ENCODE measurements at places on chromosomes 4 and X.

DNA sequence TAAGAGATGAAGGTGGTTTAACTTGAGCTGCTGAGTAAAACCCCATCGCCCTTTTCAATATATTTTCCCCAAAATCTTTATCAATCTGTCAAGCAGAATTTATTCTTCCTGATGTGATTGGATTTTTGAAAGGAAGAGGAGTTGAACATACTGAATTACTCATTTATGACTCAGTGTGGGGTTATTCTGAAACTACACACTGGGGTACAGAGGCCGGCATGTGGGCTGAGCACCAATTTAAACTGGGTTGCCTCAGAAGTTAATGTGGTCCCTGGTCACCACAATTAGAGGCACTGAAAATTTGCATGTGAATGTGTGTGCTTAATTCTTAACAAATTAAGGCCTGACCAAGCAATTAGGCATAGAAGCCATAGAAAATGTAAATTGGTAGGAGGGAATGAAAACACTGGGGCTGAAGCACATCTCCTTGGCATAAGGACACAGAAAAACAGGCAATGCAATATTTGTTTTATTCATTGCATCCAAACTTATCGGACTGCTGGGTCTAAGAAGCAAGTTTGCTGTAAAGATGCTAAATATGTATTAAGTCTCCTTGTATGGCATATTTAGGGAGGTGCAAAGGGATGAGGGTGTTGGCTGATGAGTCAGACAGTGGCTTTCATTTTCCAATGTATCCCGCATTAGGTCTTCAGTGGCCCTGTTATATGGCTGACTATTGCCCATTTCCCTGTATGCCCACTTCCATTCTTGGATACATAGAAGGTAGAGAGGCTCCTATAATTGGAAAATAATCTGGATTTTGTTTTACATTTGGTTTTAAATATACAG is 170.9 kb downstream of the IL15 start:
- DNase-seq = no peak

DNA sequence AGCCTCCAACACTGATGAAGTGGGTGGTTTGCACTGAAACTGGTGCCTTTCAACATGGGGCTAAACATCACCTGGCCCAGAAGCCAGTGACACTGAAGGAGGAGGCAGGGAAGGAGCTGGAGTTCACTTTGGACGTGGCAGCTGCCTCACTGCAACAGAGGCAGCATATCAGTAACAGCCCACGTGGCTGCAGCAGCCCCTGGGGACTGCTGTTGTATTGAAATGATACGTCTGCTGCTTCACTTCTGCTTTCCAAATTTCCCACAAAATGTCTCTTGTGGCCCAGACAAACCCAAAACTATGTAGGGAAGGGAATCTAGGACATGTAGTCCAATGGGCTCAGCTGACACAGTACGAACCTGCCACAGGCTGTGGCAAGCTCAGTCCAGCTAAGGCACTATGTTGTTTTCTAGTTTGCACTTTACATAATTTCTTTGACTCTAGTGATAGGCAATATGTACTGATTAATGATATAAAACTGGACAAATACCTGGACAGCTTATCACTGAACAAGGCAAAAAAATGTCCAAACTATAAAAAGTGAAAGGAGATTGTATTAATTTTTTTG is 84.7 kb upstream of the RAPGEF2 start:
- DNase-seq = no peak

- DNase-seq = peak; percentile 63
Observed at GRCh38 chrX:153766098-153766817, 2.2 kb downstream of the PLXNB3 start.

- DNase-seq = no peak
Observed at GRCh38 chr4:13670456-13671160, 43.1 kb upstream of the BOD1L1 start.

DNA sequence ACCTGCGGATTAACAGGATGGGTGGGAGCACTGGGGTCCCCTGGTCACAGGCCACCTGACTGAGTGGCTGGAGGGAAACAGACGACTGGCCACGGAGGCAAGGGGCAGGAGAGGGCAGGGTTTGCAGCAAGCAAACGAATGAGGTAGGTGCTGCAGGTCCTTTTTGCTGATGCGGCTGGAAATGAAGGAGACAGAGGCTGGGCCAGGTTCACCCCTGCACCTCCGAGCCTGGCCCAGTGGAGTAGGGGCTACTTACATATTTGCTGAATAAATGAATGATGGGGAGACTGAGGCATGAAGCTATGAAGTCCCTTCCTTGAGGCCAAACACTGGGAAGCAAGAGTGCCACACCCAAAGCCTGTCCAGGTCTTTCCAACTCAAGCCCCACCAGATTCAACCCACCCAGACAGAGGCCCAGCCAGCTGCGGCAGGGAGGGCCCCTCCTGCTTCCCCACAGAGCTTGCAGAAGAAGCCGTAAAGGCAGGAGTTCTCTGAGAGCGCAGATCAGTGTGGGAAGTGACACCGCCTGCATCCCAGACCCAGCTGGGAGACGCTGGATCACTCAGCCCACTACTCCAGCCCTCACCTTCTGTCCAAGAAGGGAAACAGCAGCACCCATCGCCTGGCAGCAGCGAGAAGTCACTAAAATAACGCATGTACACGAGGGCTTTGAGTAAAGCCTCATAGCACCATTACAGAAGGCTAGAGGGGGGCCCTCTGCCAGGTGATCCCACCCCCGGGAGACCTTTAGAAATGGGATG is 36.1 kb upstream of the C4orf50 start:
- DNase-seq = no peak

GRCh38 chr4:110950731-110951130 is 327.9 kb upstream of the PITX2 start:
- DNase-seq = no peak

DNA sequence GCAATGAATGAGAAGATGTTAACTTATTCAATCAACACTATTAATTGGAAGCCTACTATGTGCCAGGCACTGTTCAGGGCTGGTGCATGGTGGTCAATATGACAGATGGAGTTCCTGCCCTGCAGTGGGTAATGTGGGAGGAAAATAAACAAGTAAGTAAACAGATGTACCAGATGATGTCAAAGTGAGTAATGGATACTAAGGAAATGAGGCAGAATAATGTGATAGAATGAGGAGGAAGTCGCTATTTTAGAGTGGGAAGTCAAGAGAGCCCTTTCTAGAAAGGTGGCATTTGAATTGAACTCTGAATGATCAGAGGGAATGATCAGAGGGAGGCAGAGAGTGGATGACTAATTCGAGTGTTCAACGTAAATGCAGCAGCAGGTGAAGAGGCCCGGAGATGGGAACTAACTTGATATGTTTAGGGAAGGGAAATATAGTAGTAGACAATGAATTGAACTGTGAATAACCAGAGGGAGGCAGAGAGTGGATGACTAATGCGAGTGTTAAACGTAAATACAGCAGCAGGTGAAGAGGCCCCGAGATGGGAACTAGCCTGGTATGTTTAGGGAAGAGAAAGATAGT is 48.3 kb downstream of the HMGB3 start:
- DNase-seq = peak; percentile 50

DNA sequence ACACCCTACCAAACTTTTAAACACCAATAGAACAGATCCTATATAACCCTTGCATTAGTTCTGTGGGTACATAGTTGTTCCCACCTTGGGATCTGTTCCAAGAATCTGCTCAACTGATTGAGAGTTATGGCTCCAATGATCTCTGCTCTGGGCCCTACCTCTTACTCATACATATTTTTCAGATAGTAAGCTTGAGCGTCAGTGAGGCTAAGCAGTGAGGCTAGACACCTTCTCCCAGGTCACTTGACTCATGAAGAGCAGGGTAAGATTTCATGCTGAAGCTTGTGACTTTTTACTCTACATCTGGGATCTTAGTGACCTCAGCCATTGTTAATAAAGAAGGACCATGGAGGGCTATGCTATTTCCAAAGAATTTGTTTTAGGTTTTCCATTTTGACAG is 23.1 kb upstream of the TNIP3 start:
- DNase-seq = no peak

DNA sequence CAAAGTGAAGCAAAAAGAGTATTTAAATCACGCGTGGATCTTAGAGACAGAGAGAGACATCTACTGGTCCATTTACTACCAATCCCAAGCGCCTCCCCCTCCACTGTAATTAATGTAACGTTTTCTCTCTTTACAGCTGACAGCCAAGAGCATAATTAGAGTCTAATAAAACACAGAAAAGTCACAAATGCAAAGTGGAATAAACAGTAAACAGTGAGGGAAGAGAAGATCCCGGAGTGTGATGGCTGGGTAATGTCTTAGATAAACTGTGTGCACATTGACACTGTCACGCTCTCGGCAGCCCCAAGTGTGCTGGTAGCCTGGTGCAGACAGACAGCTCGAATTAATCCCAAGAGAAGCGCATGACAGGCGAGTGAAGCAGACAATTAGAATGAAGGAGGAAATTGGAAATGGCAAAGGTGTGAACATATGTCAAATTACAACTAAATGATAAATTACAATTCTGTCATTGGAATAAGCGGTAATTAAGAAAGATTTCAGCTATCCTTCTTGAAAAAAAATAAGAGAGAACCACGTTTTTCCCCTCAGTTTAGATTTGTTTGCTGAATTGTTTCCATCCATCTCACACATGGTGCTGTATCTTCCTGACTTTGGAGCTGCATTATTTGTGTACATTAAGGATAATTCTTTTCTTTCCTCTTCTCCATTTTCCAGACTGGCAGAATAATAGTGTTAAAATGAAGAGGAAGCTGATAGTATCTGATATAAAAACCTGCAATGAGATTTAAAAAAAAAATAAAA is 100.1 kb downstream of the CXXC4 start:
- DNase-seq = peak; percentile 43

- no peak for DNase-seq
Observed at GRCh38 chr4:144817081-144817480, 171.1 kb downstream of the HHIP start.

DNA sequence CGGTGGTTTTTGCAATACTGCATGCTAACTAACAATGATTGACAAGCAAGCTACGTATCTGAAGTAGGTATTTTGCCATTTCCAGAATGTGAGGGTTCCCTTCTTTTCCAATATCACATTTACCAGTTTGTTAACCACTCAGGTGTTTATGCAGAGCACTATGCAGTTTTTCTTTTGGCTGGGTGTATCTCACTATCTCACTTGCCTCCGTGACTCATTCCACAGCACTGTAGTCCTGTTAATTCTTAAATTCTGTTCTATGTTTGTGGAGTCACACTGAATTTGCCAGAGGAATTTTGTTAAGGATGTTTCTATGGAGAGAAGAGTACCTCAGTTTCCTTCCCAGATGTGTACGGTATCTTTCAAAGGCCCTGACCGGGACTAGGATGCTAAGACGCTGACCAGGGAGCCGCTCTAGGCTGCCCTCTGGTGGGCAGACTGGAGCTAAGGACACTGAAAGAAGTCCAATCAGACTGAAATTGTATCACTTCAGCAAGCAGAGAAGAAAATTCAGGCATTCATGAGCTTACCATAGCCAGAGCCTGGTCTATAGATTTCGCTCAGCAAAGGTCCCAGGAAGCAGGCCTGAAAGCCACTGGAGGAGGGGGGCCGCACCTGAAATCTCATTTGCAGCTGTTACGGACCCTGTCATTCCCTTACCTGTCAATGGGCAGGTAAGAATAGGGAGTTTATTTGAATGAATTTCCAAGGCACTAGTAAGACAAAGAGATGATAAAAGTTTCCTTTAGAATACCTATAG is 388.4 kb upstream of the SPOCK3 start:
- DNase-seq = peak; percentile 9

- peak; percentile 34 for DNase-seq
Observed at GRCh38 chrX:48589482-48590162, 7.7 kb upstream of the WDR13 start.

DNA sequence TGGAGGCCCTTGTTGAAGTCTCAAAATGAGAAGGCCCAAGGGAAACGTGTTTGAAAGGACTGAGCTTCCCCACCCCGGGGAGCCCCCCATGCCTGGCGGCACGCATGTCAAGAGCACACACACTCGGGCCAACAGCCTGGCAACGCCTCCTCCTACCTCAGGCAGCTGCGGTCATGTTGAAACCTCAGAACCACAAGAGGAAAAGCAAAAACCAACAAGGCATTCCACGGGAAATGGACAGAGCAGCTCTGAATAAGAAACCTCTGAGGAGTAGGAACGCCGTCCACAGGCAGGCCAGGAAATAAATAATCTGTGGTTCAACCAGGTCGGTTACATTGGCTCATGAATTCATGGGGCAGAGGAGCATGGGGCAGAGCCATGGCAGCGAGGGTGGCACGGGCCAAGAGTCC is 95.7 kb upstream of the AFAP1 start:
- no peak for DNase-seq

DNA sequence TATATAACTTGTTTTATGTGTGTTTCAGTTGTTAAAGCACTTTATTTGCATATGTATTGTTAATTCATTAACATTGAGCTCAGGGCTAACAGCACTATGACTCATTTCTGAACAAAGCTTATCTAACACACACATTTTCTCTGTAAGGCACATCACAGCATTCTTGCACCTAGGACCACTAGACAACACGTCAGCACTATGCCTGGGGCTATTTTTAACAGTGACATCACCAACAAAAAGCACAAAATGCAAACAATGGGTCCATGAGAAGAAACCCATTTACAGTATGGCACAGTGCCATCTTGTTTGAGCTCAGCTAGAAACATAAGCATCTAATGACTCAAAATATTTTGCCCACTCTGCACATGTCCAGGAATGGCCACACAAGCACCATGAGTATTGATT is 124.4 kb downstream of the RELL1 start:
- no peak for DNase-seq

DNA sequence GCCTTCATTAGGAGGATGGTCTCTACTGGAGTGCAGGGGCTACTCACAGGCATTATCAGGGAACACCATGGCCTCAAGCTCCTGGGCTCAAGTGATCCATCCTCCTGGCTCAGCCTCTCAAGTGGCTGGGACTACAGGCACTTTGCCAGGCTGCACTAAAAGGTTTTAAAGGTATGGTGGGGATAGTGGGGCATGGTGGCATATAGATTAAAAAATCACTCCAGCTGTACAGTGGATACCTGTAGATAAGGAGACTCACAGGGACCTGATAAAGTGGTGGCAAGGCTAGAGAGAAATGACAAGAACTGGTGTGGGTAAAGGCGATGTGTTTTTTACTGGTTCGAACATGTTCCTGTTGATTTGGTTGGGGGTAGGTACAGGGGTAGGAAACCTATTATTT is 5.9 kb downstream of the ZAR1 start:
- DNase-seq = no peak

- DNase-seq = no peak
Observed at GRCh38 chr4:115058533-115058932, 54.9 kb downstream of the NDST4 start.

GRCh38 chrX:11465648-11466411 is 172.6 kb downstream of the AMELX start:
- DNase-seq = no peak

DNA sequence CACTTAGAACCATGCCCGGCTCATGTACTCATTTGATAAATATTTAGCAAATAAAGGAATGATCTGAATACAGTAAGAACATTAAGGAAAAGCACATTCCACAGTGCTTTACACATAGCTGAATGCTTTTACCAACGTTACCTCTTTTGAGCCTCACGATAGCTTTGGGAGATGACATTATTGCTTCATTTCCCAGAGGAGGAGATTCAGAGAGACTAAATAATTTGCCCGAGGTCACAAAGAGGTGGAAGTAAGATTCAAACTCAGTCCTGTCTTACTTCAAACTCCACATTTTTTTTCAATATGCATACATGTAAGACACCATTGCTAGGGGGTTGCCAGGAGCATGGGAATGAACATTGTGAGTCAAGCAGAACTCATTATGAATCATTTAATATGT is 538.5 kb downstream of the BCOR start:
- no peak for DNase-seq

All from DMS153 (cell line).